ENCODE measurements at places on chromosomes 3 and 15.

DNA sequence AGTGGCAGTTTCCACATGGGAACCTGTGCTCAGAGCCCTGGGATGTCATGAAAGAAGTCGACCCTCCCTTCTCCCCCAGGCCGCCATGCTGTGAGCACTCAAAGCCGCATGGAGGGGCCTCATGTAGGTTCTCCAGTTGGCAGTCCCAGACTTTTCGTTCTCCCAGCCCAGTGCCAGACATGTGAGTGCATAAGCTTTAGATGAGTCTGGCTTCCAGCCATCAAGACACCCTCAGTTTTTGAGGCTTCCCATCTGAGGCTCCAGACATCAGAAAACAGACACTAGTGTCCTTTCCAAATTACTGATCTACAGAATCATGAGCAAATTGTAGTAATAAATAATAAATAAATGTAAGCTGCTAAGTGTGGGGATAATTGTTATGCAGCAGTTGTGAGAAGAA, 136.5 kb upstream of the AGBL1 start:
- DNase-seq: no peak

- no peak for DNase-seq
Measured at GRCh38 chr3:41705893-41706292, 256.0 kb downstream of the ULK4 start.

GRCh38 chr15:62942428-62942827, 100.1 kb upstream of the TPM1 start:
- no peak for DNase-seq

GRCh38 chr15:66128116-66128680, 125.4 kb downstream of the MEGF11 start:
- DNase-seq: no peak

DNA sequence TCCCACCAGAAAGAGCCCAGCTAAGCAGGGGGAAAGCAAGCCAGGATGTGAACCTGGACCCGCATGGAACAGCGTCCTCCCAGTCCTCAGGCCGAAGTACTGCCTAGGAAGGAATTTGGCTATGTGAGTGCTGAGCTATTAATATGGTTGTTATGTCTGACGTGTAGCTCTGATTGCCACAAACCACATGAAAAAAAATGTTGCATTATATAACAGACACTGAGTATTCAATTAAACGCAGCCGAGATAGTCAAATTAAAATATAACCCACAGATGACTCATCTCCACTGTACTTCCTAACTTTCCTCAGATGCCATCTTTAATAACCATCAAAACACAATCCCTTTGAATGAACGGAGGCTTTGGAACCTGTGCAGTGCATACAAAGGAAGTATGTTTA, 111.1 kb downstream of the GABRB3 start:
- DNase-seq: no peak

- DNase-seq: no peak
Measured at GRCh38 chr3:62562017-62562416, 188.7 kb upstream of the FEZF2 start.

DNA sequence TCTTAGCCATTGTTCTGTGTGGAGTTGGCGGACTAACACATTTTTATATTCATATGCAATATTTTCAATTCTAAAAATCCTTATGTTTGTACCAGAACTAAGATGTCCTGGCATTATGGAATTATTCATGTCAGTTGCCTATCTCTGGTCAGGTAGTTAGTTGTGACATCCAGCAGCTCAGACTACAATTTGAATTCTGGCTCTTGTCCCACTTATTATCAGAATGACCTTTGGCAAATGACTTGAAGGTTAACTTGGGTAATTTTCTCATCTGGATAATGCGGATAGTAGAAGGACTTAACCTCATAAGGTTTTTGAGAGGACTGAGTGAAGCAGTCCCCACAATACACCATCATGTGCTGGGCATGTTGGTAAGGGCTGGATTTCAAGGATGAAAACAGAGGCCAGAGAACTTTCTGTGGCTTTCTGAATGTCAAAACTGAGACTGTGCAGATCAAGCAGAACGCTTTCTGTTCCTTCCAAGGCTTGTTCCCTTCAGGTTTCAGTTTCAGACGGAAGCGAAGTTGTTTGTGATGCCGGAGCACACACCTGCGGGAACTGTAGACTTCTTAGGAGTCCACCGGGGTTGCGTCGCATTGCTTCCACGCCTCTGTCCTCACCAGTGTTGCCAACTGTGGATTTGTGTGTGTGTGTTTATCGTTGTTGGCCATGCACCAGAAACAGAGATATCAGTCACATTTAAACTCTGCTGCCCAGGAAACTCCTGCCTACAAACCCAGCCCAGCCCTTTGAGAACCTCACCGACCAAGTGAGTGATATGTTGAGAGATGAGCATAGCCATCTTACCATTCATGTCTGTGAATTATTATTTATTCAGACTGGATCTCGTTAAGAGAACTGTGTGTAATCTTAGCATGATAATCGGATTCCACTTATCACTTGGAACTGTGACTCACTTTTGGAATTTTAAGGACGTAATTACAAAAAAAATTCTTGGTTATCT, 76.0 kb downstream of the PTPRG start:
- DNase-seq: no peak

DNA sequence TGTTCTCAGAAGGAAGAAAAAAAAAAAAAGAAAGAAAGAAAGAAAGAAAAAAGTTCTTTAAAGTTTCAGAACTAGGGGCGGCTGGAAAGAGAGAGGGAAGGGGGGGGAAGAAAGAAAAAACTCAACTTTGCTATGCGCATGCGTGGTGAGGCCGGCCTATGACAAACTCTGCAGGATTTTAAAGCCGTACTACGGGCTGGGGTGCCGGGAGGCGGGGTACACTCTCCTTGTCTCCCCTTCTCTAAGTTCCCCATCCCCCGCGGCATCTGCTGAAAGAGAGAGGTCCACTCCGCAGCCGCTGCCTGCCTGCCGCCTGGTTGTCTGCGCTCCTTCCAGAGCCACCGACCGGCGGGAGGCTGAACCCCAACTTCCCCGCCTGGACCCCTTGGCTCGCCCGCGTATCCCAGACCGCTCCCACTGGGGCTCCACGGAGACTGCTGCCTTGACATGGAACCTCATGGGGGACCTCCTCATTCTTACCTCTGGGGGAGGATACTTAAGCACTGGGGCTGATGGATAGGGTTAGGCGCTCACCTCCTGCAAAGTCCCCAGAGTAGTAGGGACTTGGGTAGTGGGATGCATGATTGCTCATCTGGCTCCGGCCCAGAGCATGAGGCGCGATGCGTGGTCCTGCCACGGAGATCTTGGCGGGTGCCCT, 1.4 kb upstream of the WNT5A start:
- peak; percentile 23 for DNase-seq

- no peak for DNase-seq
Measured at GRCh38 chr15:59371458-59372351, 966 bp downstream of the MYO1E start.

DNA sequence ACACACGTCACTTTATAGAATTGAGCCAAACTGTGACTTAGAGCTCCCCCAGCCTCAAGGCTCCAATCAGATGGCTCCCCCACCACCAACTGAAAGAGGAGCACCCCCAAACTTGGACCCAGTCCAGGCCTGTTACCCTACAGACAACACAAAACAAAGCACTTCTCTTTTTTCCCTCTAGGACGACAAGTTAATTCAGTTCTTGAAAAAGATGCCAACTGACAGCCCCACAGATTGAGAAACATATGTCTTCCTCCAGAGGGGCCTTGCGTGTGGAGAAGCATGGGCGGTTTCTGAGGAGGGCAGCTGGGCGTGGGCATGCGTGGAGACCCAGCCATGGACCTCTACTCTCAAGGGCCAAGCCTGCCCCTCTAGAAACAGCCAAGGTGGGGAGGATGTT, 229.5 kb downstream of the SHQ1 start:
- no peak for DNase-seq

DNA sequence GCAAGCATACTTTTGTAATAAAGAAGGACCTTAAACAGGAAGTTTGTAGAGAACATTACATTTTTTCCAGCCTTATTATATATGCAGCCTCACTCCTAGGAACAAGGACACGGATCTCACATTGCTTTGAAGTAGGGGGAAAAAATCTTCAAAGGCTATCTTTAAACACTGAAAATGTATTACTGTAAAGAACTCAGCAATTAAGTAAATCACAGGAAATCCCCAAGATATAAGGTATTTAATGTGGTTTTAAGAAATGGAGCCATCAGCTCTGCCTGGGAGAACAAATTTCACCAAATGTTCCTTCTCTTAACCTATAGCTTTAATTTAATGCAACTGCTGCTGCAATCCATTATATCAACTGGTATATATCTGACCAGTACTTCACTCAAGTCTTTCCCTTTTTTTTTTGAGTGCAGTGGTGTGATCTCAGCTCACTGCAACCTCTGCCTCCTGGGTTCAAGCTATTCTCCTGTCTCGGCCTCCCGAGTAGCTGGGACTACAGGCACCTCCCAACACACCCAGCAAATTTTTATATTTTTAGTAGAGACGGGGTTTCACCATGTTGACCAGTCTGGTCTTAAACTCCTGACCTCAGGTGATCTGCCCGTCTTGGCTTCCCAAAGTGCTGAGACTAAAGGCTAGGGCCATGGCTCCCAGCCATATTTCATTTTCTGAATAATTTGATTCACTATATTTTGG, 2.8 kb downstream of the BTLA start:
- DNase-seq: no peak

- DNase-seq: no peak
Measured at GRCh38 chr3:171115667-171116066, 89.1 kb upstream of the SLC2A2 start.

DNA sequence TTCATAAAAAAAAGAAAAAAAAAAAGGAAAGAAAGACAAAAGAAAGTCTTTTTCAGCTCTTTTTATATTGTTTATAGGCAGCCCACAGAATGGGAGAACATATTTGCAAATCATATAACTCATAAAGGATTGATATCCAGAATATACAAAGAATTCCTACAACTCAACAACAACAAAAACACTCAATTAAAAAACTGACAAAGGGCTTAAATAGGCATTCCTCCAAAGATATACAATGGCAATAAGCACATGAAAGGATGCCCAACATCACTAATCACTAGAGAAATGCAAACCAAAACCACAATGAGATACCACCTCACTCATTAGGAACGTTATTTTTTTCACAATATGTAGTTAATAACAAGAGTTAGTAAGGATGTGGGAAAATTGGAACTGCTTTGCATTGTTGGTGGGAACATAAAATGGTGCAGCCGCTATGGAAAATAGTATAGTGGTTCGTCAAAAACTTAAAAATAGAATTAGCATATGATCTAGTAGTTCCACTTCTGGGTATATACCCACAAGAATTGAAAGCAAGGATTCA, 54.2 kb upstream of the CMTM8 start:
- DNase-seq: no peak

GRCh38 chr3:56923526-56924224, 121.9 kb upstream of the ARHGEF3 start:
- no peak for DNase-seq

DNA sequence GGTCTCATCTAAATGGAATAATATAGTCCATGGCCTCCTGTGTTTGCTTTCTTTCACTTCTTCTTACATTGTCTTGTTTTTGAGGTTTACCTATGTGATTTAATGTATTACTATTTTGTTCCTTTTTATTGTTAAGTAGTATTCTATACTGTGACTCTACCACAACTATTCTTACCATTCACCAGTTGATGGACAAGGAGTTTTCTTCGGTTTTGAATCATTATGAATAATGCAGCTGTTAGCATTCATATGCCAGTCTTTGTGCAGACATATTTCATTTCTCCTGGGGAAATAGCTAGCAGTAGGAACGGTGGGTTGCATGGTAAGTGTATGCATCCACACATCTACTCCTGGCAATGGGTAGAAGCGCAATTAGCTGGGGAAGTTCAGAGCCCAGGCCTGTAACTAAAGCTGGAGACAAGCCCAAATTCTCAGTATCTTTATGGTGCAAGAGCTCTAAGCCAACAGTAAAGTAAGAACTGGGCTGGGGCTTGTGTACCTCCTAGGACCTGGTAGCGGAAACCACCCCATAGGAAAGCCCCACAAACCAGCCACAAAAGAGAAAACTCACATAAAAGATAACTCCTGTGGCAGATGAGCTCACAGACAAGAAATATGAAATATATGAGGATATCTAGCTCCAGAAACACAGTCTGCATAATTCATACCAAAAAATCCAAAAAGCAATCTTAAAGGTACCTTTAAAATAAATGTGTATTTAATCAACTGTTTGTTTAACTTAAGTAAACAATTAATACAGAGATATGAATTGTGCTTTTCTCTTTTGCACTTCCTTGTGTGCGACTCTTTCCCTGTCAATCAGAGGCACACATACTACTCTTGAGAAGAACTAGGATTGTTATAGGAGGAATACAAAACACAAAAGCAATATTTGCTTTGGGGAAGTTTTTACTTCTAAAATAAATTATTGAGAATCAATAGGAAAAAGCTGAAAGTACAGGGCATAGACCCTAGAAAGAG, 2.7 kb upstream of the CSTA start:
- no peak for DNase-seq

DNA sequence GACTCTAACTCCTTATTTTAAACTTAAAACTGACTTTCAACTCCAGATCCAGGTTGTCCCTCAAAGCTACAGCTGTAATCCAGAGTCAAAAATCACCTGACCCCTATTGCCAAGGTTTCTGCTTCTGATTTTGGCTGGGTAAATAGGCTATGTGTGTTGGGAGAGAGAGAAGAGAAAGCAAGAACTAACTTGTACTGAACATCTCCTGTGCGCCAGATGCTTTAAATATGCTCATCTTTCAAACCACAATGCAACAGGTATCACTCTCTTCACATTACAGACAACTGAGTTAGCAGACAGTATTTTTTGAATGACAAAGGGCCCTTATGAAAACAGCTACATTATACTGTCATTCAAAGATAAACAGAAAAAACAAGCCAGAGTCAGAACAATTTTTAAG, 7.0 kb downstream of the WWTR1 start:
- DNase-seq: no peak

DNA sequence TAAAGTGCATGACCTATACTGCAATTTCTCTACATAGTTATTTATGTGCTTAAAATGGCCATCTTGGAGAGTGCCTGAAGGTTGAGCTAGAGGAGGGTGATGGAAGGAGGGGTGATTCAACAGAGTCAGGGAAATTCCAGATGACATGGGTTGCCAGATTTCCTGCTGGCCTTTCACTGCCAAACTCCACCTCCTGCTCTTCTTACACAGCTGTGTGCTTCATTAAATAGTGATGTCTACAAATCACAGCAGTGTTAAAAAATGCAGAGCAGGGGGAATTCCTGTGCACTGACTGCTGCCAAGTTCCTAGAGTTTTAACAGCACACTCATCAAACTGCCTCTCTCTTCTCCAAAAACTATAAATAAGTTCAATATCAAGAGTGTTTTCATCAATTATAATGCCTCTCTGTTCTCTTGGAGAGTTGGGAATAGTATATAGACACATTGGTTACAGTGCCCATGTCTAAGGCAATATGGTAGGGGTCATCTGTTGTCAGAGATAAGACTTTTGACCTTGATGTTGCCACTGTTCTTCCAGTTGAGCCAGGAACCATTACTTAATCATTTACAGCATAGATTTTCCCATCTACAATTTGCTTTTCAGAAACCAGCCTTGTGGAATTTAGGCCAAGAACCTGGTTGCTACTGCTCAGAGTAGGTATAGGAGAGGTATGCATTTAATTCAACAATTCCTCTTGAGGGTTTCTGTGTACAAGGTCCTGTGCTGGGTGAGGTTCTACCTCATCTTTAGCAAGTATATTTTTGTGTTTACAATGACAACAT, 79.6 kb downstream of the TP63 start:
- DNase-seq: no peak

- DNase-seq: no peak
Measured at GRCh38 chr15:41858756-41859155, 20.1 kb downstream of the PLA2G4B start.

Measured in NCI-H526 (cell line).